ENCODE measurements at places on chromosomes 16 and 17.

DNA sequence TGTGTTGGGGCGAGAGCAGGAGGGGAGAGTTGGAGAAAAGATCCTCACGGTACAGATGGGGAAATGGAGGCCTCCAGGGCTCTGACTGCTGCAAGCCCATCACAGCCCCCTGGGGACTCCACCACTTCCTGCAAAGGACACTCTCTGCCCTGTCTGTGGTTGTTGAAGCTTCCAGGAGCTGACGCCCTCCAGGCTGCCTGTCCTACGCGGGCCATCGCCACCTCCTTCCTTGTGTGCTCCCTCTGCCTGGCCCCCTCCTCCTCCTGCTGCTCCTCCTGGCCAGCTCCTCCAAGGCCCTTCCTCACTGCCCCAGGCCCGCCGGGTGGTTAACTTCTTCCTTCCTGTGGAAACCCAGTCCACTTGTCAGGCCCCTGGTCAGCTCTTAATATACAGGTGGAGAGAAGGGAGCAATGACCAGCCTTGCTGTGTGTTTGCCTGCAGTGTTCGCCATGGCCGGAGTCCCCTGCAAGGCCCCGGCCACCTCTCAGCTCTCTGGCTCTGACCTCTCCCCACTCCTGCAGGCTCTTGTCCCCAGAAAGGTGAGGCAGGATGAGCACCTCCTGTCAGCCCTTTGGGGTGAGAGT lies 18.4 kb upstream of the STAC2 start:
- DNase-seq: no peak

- no peak for DNase-seq
Measured at GRCh38 chr17:7490144-7490543, 6.0 kb downstream of the POLR2A start.

GRCh38 chr17:7263801-7264078 lies 1.5 kb upstream of the CLDN7 start:
- DNase-seq: no peak

DNA sequence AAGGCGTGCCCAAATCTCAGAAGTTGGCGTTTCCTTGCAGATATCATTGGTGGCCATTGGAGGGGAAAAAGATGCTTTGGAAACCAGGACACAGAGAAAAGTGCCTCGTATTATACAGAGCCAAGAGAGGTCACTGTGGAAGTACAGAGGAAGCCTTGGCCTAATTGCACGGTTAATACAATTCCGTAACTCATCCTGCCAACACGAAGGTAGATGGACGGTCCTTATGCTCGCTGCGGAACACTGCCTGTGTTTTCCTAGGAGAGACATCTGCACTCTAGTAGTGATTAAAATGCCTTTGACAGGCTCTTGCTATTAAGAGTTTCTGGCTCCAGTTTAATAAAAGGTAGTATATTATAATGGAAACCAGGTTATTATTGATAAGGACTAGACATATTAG lies 536.4 kb downstream of the WWOX start:
- DNase-seq: no peak

Data from fibroblast of the aortic adventitia (primary cell).